ENCODE measurements at places on chromosomes 4 and X.

DNA sequence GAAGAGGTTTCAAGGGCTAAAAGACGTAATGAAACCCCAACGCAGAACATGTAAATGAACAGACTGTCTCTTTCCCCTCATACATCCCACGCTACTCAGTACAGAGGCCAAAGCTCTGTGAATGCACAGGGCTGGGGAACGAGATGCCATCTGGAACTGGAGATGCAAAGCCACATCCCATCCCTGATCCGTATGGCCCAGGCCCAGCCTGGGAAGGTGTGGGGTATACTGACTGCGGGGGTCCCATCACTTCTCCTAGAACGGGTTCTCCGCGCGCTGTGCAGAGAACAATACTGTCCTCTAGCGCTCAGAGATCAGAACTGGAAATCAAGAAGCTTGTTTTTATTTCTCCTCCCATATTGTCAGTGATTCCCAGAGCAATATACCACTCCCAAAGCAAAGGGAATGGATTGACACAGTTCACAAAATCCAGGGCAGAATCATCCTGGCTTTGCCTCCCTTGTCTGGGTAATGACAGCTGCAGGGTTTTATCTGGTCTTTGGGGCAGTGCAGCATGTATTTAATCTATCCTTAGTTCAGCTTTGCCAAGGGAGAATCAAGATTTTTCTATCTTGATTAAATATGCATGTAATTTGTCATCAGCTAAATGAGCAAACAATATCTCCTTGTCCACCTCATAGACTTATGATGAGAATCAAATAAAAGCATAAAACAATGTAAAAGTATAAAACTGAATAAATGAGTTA, 47.3 kb upstream of the TLR3 start:
- no peak for DNase-seq

GRCh38 chr4:80202190-80202711, 4.9 kb downstream of the PRDM8 start:
- DNase-seq: peak; percentile 42

GRCh38 chr4:74947798-74948197, 14.9 kb downstream of the PARM1 start:
- no peak for DNase-seq

DNA sequence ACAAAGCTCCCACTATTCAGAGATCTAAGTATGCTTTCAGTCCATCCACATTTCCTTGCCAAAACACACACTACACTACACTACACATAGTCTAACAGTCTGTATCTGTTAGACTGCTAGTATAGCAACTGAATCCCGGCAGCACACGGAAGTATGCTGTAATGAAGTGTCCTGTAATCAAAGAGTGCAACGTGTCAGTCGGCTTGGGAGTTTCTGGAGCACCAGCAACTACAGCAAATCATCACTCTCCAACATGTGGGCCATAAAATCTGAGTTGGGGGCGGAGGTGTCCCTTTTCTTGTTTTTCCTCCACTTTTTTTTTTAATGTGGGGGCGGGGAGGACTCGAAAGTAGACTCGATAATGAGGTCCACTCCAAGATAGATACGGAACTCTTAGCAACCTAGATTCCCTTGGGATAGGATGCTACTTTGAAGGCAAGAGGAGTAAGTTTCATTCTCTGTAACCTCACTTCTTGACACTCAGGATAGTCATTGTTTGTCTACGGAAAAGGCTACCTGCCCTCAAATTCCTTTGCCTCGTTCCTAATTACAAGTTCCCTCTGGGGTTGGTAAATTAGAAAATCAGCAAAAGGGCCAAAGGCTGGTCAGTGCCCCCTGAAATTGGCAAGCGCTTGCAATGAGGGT, 722 bp downstream of the SLC10A7 start:
- no peak for DNase-seq

- no peak for DNase-seq
Observed at GRCh38 chrX:136047969-136048368, 62.7 kb downstream of the SLC9A6 start.

- no peak for DNase-seq
Observed at GRCh38 chr4:168879188-168879587, 130.9 kb downstream of the CBR4 start.

GRCh38 chr4:26372525-26373172, 51.8 kb downstream of the RBPJ start:
- DNase-seq: no peak

DNA sequence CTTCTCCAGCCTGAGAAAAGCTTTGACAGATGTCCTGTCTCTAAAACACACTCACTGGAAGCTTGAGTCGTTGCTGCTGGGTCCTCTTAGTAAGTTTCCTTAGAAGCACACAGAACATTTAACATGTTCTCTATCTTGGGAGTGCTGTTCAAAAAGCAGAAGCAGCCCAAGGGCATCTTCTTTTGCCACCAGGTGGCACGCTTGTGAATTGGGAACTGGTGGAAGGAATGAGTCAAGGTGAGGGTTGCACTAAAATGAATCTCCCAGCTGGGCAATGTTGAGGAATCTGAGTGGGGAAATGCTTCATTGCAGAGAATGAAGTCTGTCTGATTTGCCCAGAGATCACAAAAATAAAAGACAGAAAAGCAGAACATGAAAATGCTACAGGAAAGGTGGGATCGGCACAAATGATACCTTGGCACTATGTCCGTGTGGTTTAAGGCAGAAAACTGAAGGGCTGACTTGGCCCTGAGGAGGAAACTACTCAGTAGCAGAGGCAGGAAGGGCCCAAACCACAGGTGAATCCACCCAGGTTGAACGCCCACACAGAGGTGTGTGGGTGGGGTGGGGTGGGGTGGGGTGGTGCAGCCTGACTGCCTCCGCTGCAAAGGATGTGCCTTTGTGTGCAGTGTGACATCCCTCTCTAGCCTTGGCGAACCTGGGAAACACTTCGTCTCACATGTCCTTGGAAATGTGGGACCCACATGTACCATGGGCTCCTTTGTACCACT, 26.0 kb downstream of the KIT start:
- no peak for DNase-seq

DNA sequence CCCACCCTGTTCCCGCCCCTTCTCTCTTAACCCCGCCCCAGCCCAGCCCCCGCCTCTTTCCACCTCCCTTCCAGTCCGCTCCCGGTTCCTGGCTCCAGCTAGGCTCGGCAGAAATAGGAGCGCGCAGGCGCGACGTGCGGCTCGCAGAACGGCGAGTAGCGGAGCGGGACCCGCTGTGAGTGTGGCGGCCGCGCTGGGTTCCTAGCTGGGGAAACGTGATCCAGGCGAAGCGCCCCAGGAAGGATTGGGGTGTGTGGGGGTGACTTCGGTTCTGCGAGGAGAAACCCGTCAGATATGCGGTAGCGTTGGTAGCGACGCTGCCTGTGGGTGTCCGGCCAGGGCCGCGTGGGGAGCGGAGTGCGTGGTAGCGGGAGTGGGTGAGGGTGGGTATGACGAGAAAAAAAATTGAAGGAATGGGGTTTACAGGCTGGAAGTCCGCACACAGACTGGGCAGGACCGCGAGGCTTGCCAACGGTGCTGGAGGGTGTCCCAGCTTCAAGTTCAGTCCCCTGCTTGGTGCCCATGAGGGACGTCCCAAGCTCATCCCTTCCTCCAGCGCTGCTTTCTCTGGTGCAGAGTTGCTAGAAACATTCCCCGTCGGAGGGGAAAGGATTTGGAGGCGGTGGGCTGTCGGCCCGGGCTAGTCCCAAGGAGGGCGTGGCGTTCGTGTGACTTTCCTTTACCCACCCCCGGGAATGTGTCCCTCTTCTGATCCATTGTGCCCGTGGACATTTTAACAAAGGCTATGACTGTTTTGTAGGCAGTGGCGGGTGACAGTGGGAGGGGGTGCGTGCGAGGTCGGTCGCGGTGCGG, at the start of gene PRRG1:
PRRG1 (plus strand) TSS at position 144 of the 813 bp plus-strand sequence. CDS start 56,886 bp downstream, outside the sequence.
- DNase-seq: peak; percentile 31

DNA sequence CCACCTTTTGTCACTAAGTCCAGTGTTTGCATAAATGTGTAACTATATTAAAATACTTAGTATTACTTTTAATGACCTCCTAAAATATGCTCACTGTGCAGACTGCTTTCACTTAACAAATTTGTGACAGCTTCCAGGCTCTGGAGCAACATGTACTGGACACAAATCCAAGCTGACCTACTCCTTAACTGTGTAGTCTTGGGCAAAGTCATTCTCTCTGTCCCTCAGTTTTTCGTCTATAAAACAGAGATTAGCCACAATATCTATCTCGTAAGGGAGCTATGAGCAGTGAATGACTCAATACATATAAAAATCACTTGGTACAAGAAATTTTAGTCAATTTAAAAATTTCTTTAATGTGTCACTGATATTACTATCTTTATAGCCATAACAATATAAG, 20.4 kb upstream of the RAB40A start:
- no peak for DNase-seq

DNA sequence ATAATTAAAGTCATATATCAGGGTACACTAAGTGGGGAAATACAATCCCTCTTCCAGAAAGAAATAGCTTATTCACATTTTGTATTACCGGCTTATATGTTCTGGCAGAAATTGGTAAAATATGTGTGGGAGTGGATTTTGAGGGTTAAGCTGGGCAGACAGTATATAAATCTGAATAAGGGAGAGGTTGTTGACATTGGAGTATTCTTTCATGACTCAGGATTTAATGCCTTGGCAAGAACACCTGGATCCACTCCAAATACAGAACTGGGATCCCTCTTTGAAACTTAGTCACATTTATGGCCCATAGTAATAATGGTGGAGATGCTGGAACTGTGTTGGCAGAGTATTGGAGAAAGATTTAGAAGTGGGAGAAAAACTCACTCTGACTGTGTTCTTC, 54.3 kb upstream of the TET2 start:
- no peak for DNase-seq

DNA sequence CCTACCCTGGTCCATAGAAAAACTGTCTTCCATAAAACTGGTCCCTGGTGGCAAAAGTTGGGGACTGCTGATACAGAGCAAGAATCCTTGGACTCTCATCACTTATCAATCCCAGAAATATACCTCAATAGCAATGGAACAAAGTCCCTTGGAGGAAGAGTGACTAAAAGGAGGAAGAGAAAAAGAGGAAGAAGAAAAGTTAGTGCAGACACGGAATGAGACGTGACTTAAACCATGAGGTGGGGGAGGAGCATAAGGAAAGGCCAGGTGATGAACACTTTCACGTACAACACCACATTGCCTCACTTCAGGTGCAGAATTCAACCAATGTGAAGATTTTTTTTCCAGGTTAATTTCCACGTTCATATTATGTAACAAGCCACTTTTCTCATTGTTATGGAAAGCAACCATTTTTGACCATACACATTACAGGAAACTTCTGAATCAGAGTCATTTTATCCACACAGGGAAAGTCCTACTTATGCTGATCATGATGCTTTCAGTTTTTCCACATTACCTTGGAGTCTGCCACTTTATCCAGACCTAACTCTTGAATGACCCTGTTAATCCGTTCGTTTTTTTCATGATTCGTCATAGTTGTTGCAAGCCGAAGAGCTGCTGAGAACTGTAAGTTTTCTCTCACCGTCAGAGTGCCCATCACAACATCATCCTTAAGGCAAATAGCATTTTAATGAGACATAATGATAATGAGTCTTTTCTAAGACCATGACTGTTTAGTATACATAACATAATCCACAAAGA, 27.7 kb downstream of the ABCG2 start:
- no peak for DNase-seq

DNA sequence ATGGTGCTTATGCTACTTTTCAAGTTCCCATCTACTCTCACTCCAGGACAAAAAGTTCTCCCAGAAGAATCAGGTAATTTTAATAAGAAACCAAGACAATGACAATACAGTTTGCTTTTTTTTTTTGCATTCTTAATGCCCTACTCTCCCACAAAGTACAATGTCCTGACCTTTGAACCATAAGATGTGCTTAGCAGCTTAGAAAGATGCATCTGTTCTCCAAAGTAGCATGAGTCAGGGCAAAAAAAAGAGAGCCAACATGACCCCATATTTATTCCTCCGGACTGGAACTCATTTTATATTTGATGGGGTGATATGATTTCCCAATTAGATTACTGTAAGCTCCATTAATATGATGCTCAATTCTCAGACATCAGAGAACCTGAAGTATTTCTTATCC, 16.5 kb upstream of the PDCL2 start:
- DNase-seq: no peak

DNA sequence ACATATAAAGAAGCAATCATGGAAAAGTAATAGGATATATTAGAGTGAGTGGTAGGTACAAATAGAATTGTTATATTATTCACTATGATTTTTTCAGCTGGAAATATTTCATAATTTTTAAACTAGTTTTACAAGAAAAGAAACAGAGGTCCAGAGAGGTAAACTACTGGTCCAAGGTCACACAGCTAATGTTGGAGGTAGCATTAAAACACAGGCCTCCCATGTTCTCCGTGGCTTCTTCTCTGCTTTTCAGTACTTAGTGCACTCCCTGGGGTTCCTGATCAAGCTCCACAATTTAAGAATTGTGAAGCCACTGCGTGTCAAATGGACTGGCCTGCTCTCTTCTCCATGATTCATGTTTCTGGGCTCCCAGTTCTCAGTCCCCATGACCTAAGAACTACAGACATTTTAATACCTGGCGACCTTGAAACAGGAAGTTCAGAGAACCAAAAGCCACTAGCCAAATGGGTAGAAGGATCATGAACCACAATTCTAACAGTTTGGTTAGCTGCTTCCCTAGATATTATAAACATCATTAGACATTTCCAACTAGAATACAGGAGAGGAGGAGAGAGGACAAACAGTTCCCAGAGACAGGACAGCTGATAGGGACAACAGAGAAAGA, 172.0 kb upstream of the KLF3 start:
- DNase-seq: no peak

DNA sequence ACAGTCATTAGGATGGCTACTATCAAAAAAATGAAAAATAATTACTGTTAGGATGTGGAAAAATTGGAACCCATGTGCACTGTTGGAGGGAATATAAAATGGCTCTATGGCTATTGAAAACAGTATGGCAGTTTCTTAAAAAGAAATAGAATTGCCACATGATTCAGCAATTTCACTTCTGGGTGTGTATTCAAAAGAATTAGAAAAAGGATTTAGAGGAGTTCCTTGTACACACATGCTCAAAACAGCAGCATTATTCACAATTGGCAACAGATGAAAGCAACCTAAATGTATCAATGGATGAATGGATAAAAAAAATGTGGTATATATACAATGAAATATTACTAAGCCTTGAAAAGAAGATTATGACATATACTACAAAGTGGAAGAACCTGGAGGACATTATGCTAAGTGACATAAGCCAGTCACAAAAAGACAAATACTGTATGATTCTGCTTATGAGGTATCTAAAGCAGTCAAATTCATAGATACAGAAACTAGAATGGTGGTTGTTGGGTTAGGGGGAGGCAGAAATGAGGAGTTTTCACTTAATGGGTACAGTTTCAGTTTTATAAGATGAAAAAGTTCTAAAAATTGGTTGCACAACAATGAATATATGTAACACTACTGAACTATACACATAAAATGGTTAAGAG, 123.2 kb downstream of the ELOVL6 start:
- DNase-seq: no peak

DNA sequence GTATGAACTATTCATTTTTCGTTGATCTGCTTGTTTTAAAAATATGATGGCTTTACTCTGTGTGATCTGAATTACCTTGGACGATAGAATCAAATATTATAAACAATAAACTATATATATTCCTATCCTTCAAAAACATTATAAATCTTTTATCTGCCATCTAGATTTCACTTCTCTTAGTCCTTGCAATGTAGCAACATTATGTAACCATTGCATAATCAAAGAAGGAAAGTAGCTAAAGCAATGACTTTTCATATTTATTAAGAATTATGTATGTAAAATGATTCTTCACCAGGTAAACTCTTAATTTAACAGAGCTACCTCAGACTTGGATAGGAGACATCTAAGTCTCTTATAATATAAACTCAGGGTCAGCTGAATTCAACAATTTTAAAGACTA, 210.5 kb downstream of the ADAMTS3 start:
- DNase-seq: no peak

Measured in hypothalamus (tissue), 51 donors.